ENCODE measurements at places on chromosomes 5 and 9. TPM values are rescaled to one million over a fixed set of nuclear protein-coding genes. Genes with fewer than 3 reads are reported as not detected.

DNA sequence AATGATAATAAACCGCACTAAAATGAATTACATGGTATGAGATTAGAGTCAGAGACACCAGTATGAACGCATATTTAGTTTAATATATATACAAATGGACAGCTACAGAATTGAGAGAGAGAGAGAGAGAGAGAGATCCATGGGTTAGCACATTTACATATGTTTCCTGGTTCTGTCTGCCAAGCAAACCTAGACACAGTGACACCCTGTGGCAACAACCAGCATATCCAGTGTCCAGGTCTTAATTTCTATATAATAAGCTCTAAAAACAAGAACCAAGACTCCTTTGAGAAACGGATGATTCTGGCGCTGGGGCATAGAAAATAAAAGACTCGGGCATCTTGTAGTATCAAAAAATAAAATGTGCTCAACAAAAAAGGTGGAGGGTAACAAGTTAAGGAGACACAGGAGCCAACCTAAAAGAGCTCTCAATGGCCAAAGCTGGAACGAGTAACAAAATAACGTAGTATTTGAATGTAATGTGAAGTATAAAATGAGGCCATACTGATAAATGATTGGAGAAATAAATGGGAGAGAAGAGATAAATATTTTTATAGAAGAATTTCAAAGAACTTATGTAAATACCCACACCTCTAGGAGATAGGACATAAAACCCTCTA lies 84.5 kb downstream of the RFX3 start:
- DNase-seq = no peak

GRCh38 chr5:92594031-92594430 lies 987.0 kb downstream of the NR2F1-AS1 start:
- DNase-seq = no peak

The ARHGEF28 gene
- total RNA-seq = 1.0 TPM

DNA sequence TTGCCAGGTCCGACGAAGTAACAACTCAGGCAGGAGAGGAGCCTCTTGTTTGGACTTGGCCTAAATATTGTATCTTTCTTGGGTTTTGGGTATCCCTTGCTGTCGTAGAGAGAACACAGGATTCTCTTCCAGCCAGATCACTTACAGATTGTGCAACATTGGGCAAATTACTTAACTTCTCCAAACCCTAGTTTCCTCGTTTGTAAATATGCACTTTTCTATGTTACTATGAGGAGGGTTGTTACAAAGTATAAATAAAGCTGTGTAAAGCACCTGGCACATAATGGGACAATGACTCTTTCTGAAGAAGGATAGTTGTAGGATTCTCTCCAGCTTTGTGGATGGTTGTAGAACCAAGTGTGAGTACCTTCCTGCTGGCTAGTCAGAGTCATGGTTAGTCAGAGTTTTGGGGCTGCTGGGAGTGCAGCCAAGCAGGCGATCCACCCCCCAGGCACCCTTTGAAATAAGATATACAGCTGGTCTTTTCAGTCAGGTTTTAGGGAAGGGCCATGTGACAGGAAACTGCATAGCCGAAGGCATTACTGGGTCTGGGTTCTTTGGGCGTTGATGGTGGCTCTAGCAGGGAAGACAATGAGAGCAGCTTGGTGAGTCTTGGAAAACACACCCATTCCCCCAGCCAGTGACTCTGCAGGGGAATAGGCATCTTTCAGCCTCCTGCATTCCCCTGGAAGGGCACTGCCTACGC lies 49.9 kb upstream of the GDNF start:
- DNase-seq = no peak

The TCOF1 gene
- total RNA-seq = 170 TPM

The CAMK2A gene
- 0.28 TPM for total RNA-seq

The SV2C gene
- 0.24 TPM for total RNA-seq

Data from H1 (cell line).